ENCODE measurements at places on chromosomes 5 and 9.

DNA sequence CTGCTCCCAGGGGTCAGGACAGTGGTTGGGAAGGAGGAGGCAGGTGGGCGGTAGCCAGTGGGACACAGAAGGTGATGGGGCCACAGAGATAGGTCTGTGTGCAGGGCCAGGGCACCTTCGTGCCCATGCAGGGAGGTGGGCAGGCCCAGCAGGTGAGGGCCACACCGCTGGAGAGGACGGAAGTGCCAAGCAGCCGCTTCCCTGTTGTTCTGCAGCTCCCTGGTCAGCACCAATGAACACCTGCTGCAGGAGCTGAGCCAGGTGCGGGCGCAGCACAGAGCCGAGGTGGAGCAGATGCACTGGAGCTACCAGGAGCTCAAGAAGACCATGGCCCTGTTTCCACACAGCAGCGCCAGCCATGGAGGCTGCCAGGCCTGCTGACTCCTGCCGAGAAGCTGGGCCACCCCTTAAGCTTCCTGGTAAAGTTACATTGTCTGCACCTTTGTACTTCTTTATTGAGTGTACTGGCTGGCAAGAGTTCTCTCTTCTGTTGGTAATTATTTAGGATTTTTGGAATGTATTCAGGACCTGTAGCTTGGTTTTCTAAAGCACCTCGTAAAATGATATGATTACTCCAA is 40.3 kb downstream of the TPPP start:
- no peak for DNase-seq

GRCh38 chr5:131156385-131156784 is 8.7 kb downstream of the HINT1 start:
- DNase-seq: no peak

- no peak for DNase-seq
These were observed 285.2 kb downstream of the NPR3 start for GRCh38 chr5:32996336-32996735.

DNA sequence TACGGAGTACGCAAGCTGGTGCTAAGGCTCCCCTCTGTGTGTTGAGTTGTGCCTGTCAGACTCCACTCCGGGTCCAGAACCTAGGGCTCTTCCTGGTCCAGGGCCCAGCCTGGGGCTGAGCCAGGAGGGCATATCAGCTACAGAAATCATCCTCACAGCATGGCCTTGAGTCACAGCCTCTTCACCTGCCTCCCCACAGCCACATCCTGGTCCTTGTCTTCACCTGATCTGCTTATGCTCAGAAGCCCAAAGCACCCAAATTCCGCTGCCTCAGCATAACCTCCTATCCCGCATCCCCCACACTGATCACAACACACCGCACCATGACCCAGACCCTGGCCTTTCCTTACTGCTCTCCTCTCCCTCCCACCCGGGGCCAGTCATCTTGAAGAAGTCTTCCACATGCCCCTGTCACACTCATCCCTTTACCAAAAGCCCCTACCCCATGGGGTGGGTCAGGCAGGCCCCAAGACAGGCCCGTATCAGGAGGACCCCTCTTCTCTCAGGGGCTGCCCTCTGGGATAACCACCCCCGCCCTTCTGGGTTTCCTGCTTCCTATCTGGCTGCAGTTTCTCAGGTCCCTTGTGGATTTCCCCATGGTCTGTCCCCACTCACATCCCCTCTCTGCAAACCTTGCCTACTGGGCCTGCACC is 1.3 kb upstream of the IL3 start:
- no peak for DNase-seq

DNA sequence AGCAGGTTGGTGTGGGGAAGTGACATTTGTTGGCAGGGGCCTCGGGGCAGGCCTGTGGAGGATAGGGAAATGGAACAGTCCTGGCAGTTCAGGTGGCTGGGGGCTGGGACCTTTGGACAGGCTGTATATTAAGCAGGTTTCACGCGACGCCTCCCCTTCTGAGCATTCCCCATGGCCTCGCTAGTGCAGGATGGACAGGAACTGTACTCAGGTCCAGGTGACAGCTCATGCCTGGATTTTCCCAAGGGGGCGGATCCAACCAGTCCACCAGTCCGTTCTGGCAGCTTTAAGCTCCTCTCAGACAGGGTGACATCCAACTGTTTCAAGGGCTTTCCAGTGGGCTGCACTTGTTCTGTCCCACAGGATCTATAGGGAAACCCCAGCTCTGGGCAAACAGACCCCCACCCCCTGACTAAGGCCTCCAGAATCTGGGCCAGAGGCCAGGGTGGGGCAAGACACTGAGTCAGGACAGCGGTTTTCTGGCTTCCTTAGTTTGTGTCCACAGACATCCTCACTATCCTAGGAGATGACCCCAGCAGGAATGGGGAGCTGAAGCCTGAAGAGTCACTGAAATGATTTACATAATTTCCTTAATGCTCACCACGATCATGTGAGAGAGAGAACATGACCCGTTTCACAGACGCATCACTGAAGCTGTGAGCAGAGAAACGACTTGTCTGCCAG is 20.9 kb downstream of the CSF2 start:
- DNase-seq: no peak

- no peak for DNase-seq
These were observed 13.4 kb upstream of the PRDM6 start for GRCh38 chr5:123075521-123076163.

- DNase-seq: no peak
These were observed 20.7 kb downstream of the CDC37L1 start for GRCh38 chr9:4700091-4700490.
